ENCODE measurements at places on chromosomes 11 and 22.
A peak's percentile ranks its signal among the peaks of the same experiment; 100 is the strongest.

DNA sequence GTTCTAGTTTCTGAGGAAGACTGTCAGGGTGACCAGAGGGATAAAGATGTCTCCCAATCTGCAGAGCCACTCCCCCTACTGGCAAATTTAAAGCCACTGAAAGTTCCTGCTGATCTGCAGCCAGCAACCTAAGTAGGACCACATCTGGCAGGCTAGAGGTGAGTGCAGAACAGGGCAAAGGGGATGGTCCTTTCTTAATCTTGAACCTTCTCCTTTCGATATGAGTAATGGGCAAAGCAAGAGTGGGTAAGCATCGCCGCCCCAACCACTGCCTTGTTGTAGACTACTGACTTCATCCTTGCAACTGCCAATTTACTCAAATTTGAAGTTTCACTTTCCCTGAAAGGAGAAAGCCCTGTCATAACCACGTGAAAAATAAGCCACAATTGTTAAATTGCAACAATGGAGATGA is 30.7 kb downstream of the SCUBE2 start:
- peak; percentile 20 for DNase-seq

GRCh38 chr22:40241200-40241763 is 63.6 kb downstream of the TNRC6B start:
- DNase-seq = peak; percentile 87

- DNase-seq = no peak
Observed at GRCh38 chr22:39382410-39382809, 17.2 kb upstream of the TAB1 start.

- DNase-seq = peak; percentile 73
Observed at GRCh38 chr11:63888170-63889086, 28.5 kb downstream of the RCOR2 start.

DNA sequence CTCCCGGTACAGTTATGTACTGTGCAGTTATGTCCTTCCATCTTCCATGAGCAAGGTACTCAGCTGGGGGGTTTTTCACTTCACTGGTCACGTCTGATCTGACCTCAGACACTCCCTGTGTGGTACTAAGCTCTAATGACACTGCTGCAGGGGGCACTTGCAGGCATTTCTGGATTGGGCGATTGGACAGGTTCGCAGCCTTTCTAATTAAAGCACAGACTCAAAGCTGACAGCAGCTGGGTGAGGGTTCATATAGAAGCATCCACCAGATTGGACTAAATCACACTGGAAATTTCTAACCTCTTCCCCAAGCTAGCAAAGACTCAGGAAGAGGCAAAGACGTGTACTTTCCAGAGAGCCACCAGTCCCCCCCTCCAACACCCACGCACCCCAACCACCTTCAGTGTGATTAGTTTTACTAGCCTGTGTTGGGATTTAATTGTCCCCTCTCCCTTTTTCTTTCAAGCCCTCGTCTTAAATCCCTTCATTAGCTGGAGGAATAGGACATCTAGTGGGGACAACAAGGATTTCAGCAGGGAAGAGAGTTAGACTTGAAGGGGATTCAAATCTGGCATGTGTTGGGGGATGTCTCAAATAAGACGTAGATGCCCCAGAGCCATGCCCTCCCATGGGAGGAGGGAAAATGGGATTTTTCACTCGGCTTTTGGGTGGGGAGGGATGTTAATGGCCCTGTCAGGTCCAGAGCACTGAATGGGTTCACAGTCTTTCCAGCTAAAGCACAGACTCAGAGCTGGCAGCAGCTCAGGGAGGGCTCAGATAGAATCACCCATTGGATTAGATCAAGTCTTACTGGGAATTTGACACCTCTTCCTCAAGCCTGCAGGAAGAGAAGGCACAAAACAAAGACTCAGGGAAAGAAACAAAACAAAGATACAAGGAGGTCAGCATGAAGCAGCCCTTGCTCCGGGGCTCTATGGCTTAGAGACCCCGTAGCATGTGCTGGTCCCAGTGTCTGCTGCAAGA is 10.9 kb downstream of the INS start:
- no peak for DNase-seq

- DNase-seq = no peak
Observed at GRCh38 chr22:33271390-33272161, 213.4 kb upstream of the SYN3 start.

DNA sequence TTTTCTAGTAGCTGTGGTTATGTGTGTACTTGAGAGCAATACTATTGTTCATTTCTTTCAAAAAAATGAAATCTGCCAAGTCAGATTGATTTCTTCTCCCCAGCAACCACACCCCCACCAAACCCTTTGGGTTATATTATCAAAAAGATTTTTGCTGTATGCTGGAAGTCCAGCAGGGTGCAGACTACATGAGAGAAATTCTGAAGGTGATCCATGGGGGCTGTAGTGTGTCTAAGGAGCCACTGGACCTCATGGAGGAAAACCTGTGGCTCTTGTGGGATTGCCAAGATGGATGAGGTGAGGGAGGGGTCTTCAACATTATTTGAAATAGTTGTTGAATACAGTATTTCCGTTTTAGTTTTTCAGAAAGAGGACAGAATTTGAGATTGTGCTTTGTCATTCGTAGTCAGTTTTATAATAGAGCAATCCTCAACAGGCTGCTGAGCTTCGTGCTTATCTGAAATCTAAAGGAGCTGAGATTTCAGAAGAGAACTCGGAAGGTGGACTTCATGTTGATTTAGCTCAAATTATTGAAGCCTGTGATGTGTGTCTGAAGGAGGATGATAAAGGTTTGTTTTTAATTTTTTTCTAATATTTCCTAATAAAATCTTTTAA is 3.1 kb downstream of the EIF3M start:
- DNase-seq = no peak

GRCh38 chr22:26610996-26611395 is 6.8 kb downstream of the CRYBB1 start:
- DNase-seq = no peak

GRCh38 chr11:24373516-24373915 is 123.3 kb upstream of the LUZP2 start:
- DNase-seq = no peak

DNA sequence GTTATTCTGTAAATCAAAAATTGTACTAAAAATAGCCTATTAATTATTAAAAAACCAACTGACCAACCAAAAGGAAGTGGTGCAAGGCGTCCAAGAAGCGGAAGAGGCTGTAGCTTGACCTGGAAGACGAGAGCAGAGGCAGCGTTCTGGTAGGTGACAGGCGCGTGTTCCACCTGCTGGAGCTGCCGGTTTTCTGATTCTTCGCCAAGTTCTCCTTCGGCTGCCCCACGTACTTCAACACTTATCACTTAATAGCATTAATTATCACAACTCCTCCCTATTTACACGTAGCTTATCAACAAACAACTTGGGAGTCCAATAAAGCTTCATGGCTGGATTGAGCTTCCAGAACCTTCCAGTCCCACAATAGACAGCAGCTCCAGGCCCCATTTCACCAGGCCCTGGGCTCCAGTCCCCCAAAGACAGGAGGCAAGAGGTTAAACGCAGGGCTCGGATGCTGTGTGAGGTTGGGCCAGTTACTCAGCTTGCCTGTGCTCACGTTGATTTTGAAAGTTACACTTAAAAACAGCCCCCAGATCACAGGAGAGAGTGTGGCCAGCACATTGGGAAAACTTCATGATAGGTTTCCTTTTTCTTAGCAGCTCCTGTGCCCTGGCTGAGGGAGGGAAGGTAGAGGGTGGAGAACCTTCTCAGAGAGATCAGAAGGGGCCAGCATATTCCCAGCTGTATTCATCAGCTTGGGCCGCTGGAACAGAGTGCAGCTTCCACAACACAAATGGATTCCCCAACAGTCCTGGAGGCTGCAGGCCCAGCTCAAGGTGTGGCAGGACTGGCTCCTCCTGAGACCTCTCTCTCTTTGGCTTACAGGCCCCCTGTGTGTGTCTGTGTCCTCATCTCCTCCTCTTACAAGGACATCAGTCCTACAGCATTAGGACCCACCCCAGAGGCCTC is 54.2 kb upstream of the FGF3 start:
- no peak for DNase-seq

- DNase-seq = no peak
Observed at GRCh38 chr11:72343006-72343756, 91.2 kb downstream of the CLPB start.

GRCh38 chr11:103125462-103125861 is 16.2 kb downstream of the DYNC2H1 start:
- no peak for DNase-seq

GRCh38 chr11:119910051-119910450 is 181.1 kb upstream of the NECTIN1 start:
- no peak for DNase-seq

All from CD4-positive, alpha-beta T cell treated with Interleukin-4 for 4 hours (primary cell).